ENCODE measurements at places on chromosomes 4 and X.

GRCh38 chr4:103307453-103308247, 109.5 kb upstream of the CENPE start:
- DNase-seq: no peak

DNA sequence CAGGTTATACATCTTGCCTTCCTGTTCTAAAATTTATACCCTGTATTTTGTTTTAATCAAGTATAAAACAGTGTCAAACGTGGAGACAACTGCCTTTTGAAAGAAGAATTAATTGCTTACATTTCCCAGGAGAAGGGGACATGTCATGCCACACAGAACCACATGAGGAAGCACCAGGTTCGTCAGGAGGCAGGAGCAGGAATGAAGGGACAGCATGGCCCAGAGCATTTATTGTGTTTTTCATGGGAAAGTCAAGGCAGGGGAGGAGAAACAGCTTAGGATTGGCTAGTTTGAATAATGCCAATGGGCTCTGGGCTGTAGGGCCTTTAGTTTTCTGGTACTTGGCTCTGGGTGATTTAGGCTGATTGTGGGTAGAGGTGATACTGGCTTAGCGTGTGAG, 203.7 kb downstream of the CFAP299 start:
- DNase-seq: no peak

- no peak for DNase-seq
These were observed 98.7 kb downstream of the KLHL34 start for GRCh38 chrX:21559417-21559816.

- no peak for DNase-seq
These were observed 214.5 kb downstream of the KIT start for GRCh38 chr4:54872261-54872660.

DNA sequence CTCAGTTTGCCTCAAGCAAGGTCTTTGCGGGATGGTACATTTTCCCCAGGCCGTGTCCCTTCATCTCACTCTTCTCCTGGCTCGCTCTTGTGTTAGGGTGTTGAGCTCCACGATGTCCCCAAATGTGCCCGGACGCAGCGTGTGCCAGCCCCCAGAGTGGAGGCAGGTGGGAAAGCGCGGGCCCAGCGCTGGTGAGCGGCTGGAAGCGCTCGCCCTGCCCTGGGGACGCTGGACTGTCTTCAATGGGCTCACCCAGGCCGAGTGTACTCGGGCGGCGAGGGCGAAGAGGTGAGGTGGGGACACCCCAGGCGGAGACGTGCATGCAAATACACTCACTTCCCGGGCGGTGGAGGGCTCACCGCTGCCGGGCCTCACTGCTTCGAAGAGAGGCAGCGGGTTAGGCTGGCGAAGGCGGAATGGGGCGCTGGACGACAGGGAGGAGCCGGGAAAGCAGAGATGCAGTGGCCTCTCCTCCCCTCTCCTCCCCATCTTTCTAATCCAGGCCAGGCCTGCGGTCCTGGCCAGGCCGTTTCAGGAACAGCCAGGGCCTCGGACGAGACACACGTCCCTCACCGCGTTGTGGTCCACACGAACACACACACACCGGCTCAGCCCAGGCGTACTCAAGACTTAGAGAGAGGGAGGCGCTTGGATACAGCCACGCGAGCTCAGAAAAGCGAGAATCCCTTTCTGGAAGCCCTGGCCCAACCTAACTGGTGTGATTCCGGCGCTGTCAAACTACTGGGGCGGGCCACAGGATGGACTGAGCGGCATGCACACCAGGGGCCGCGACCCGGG, 2.2 kb downstream of the NKX6-1 start:
- no peak for DNase-seq

DNA sequence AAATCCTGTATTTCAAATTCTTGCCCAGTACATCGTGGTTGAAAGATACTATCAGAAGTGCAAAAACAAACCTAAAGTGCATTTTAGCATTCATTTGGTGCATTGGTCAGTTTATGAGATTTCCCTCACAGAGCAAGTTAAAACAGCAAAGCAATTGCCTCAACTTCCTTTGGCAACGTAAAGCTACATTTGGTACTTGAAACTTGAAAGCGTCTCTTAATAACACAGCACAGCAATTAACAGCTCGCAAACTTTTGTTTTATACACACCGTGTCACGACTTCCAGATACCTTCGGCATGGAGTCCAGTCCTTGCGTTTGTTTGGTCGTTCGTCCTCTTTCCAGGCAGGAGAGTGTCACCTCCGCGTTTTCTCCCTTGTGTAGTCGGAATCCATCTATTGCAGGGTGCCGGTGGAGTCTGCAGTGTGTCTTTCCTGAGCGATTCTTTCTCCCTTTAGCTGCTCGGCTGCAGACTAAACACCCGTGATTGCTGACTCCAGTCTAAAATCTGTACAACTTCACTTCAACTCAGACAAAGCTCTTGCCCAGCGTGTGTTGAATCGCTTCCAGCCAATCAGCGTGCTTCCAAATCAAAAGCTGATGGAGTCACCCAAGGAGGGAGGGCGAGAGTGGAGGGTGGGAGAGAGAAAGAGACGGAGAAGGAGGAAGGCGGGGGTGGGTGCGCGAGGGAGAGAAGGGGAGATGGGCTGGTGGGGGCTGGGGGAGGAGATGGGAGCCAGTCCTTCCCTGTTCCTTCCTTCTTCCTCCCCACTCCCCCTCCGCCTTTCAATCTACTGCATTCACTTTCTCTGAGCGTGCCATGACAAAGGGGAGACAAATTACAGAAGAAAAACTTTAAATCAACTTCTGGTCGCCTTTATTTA, at the start of gene PCDH18:
TSS of gene PCDH18 (minus strand) at position 509 of the 883 bp plus-strand sequence. CDS start at position 103, 406 bp downstream.
- DNase-seq: no peak

DNA sequence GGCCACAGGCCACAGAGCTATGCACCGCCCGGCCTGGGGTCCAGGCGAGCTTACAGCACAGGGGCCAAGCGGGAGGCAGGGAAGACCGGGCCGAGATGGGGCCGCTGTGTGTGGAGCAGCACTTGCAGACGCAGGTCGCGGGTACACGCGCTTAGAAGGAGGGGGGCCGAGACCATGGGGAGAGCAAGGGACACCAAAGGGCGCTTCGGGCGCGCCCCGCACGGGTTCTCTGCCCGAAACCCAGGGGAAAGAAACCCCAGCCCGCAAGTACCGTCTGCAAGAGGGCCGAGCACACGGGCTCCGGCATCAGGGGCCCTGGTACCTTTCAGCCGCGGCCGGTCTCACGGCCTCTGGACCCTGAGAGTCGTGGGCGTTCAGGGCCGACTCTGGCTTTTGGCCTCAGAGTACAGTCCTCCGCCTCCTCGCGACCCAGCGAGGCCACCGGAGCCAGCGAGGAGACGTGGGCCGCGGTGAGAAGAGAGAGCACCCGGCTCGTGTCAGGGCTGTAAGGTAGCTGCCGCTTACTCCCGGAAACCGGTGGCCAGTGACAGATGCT, 342 bp downstream of the EOLA2 start:
- no peak for DNase-seq

- no peak for DNase-seq
These were observed 49.1 kb downstream of the TMEM165 start for GRCh38 chr4:55444827-55445226.

DNA sequence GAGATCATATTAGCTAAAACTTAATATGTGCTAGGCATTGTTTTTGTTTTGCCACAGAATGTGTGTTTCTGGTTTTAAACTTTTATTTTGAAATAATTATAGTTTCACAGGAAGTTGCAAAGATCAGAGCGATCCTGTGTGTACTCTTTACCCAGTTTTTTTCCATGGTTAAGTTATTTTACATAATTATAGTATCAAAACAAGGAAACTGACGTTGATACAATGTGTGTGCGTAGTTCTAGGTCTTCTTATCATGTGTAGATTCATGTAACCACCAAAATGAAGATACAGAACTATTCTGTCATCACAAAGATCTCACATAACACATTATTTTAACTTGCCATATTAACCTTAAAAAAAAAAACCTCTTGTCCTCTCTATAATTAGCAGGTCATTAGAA, 69.2 kb downstream of the BLTP1 start:
- no peak for DNase-seq

DNA sequence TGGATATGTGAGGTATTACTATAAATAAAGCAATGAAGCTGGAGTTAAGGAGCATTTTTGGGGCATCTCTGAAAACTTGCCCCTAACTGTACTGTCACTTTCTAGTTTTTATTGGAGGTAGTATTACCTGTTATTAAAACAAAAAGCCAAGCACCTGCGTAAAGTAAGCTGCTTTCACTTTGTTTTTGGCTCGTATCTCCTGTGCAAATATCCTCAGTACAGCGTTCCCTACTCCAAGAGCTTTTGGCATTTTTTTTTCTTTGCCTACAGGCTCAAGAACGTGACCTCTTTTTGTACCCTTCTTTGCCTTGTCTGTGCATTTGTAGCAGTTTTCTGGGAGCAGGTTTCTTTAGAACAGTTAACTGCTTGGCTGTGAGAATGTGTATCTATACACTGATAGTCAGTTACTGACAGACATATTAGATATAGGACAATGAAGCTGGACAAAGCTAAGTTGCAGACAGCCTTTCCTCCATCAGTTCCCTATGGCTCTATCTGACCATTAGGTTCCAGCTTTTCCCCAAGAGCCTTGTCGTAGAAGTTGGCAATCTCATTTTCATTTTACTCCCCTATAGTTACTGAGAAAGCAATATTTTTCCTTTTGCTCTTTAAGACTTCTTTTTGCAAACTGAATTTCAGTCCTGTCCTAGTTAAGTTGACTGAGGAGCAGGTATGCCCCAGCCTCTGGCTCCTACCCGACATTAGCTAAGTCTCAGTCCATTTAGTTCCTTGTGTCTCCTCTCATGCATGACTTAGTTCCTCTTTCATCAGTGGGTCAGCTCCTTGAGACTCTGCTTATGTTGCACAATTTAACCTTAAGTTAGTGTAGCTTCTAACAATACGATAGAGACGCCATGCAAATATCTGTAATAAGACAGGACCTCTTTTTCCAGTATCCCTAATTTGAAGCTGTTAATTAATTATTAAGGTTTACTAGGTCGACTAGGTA, 71.5 kb upstream of the HPRT1 start:
- DNase-seq: no peak

DNA sequence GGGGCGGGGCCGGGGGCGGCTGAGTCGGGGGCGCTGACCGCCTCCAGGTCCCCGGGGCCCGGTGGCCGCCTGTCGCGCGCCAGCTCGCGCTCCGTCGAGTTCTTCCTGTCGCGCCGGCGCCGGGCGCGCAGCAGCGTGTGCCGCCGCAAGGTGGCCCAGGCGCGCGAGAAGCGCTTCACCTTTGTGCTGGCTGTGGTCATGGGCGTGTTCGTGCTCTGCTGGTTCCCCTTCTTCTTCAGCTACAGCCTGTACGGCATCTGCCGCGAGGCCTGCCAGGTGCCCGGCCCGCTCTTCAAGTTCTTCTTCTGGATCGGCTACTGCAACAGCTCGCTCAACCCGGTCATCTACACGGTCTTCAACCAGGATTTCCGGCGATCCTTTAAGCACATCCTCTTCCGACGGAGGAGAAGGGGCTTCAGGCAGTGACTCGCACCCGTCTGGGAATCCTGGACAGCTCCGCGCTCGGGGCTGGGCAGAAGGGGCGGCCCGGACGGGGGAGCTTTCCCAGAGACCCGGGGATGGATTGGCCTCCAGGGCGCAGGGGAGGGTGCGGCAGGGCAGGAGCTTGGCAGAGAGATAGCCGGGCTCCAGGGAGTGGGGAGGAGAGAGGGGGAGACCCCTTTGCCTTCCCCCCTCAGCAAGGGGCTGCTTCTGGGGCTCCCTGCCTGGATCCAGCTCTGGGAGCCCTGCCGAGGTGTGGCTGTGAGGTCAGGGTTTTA, 1.5 kb downstream of the ADRA2C start:
- DNase-seq: no peak

- DNase-seq: no peak
These were observed 19.4 kb downstream of the MTM1 start for GRCh38 chrX:150587585-150588503.

- DNase-seq: no peak
These were observed 15.0 kb upstream of the MSMO1 start for GRCh38 chr4:165312506-165312905.

- no peak for DNase-seq
These were observed 54.5 kb upstream of the BCOR start for GRCh38 chrX:40152173-40152711.

GRCh38 chrX:104041003-104041402, 1.2 kb downstream of the H2BW2 start:
- no peak for DNase-seq

- no peak for DNase-seq
These were observed 104.6 kb downstream of the PDGFRA start for GRCh38 chr4:54333657-54334056.

- no peak for DNase-seq
These were observed 193.7 kb downstream of the PPP3CA start for GRCh38 chr4:101153653-101154052.

DNA sequence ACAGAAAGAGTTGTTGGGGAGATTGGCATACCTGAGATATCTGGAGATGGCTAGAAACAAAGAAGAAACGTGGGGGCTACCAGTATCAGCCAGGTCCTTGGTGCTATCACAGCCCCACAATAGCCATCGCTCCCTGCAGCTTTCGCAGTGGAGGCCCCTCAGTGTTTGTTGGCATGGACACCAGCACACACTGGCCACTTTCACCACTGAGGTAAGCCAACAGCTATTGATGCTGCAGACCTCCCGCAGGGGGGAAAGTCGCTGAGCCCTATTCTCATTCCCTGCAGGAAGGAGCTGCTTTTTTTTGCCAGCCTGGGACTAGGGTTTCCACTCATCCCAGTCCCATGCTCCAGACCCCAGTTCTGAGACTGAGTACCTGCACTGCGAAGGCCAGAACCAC, 879.2 kb upstream of the IGFBP7 start:
- DNase-seq: no peak

DNA sequence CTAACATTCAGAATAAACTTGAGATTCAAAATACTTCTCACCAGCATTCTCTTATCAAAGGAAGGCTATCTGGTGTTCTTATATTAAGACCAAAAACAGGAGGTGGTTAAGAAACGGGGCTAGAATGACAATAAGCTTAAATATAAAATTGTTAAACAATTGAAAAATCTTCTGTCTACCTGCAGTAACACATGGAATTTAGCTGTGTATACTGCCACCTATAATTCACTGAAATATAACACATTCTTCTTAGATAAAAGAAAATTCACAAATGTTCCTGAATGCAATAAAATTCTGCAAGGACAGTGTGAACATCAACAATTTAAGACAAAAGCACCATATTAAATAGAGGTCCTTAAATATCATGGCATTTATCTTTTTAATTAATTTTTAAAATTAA, 11.5 kb upstream of the PCDH10 start:
- no peak for DNase-seq

DNA sequence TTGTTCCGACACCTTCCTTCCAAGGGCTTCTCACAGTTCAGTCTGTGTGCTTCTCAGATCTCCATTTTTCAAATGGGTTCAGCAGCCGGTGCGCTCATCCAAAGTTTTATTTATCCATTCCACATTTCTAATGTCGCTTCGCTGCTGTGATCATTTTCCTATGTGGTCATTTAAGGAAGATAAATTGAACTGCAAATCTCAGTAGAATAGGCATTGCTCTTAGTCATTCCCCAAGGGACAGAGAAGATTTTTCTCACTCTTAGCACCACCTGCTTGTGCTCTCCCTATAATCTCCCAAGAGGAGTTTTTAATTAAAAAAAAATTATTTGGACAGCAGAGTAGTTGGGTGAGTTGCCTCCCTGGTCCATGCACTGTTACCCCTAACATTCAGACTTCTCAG, 278.9 kb upstream of the GATB start:
- no peak for DNase-seq
